A549 (cell line): ENCODE measurements at places on chromosomes 1 and 21. TPM values are rescaled to one million over a fixed set of nuclear protein-coding genes. Genes with fewer than 3 reads are reported as not detected.

GSTM5 gene
- polyA plus RNA-seq: not detected in 3 replicates

RTCA gene
- 23.8 to 25.0 TPM (median 24.4 TPM) in 3 replicates for polyA plus RNA-seq

DNA sequence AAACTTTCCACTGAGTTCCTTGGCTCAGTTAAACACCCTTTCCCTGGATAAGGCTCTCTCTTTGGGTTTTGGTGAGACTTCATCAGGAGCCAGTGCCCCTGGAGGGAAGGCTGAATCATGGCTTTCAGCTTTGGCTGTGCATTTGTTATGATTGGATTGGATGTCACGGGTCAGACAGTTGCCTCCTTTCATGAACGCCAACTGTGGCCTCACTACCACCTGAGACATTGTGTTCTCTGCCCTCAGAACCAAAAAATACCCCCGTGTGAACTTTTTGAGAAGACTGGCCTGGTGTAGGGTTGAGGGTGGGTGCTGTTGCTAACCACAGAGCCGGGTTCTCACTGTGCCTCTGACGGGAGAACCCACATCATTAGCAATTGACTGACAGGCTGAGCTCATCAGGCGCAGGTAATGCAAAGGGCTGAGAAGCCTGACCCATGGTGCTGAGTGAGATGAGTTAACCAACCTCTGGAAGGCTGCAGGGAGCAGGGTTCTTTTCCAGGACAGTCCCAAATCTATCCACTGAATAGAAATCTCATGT is 65.6 kb downstream of the HHAT start:
- DNase-seq: no peak

- DNase-seq: peak; percentile 49
Measured at GRCh38 chr1:204198348-204199340, 2.4 kb upstream of the KISS1 start.

- DNase-seq: no peak
Measured at GRCh38 chr1:8358897-8359616, 41.1 kb downstream of the SLC45A1 start.

DNA sequence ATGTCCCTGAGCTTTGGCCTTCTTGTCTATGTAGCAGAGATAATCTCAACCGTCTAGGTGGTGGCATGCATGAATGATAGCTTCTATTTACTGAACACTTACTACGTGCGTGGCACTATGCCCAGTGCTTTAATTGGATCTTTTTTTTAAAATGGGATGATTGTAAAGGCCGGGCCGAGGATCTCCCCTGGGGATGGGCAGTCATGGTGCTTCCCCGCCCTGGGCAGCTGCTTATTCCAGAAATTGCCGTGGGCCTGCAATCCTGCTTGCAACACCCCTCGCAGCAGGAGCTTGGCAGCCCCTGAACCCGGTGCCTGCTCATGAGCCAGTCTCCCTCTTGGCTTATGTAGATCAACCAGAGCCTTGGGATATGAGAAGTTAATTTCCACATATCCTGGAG is 360.7 kb downstream of the CAMTA1 start:
- no peak for DNase-seq

DNA sequence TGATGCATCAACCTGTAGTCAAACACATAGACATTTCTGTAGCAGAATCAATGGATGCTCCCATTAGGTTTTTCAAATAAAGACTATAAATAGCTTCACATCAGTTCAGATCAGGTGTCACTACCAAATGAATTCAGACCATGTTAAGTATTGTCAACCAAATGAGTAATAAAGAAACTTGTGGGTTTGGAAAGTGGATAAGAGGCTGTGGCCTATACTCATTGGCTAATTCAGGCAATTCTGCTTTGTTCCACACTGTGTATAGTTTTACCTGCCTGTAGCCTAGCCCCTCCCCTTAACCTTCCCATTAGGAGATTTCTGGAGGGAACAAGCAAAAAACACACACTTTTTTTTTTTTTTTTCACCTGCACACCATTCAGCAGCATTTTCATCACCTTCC is 321.2 kb downstream of the HLX start:
- DNase-seq: no peak

SPATA45 gene
- not detected in 3 replicates for polyA plus RNA-seq

DNA sequence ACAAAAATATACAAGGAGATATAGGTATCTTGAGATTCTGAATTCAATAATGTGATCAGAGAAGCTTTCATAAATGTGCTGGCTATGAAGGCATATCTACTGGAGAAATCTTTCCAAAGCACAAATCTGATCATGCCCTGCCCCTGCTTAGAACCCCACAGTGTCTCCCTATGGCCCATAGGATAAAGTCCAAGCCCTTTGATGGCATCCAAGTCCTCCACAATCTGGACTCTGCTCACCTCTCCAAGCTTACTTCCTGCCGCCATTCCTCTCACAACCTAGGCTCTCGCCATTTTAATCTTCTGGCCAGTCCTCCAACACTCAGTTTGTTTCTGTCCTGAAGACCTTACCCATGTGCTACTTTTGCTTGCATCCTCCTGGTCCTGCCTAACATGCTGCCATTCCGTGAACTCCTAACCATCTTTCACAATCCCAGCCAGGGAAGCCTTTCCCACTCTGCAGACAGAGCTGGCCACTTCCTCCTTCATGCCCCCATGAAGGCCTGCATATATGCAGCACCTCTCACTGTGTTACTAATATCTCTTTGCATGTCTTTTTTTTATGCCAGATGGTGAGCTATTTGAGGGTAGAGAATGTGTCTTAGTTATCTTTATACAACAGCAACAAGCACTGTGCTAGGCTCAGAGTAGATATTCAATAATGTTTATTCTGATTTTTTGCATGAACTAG is 5.6 kb upstream of the ATP1A1 start:
- no peak for DNase-seq

GRCh38 chr1:12376236-12377045 is 146.6 kb downstream of the VPS13D start:
- DNase-seq: no peak

BSND gene
- not detected in 3 replicates for polyA plus RNA-seq

GRCh38 chr1:86119214-86119764 is 37.3 kb downstream of the COL24A1 start:
- DNase-seq: no peak

TMED5 gene
- polyA plus RNA-seq: 38.1 to 44.5 TPM (median 40.4 TPM) in 3 replicates

DNA sequence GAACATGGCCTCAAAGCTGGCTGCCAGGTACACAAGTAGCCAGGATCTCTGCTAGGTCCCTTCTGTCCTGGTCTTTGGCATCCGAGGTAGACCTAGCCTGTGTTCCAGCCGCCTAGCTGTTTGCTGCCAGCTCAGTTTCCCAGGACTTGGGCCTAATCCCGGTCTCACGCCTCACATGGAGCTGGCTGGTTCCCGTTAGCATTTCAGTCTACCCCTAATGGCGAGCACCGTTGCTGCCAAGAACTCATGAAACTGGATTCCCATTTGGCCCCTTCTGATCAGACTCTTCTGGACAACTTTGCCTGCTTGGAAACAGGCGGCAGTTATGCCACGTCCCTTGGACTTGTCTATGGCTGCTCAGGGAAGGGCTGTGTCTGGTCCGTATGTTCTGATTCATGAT is 26.2 kb upstream of the HHAT start:
- DNase-seq: no peak

DNA sequence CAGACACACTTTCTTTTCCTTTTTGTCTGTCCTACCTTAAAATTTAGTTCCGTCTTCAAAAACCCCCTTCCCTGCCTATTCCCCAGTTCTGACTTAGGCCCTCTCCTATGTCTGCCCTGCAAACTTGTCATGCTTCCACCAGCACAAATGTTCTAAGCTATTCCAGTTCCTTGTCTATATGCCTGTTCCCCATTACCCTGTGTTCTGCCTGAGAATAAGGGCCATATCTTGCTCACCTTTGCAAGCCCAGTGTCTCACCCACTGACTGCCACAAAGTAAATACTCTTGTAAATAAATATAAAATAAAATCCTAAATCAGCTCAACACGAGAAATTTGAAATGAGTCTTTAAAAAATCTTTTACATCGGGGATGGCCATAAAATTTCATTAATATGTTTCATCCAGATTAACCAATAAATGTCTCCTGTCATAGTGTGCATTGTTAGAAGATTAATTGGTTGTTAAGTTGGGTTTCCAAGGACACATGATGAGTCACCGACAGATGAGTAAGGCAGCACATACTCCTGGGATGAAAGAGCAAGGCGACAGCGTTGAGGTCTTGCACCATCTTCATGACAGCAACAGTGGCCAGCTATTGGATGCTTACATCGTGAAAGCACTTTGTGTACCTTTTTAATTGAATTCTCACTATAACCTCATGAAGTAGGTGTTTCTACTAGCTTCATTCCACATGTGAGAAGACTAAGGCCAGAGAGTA is 92.6 kb upstream of the NGF start:
- peak; percentile 83 for DNase-seq

GRCh38 chr1:165375623-165376022 is 19.1 kb upstream of the LMX1A start:
- DNase-seq: no peak

RRP15 gene
- 15.6 to 20.6 TPM (median 16.1 TPM) in 3 replicates for polyA plus RNA-seq

DNA sequence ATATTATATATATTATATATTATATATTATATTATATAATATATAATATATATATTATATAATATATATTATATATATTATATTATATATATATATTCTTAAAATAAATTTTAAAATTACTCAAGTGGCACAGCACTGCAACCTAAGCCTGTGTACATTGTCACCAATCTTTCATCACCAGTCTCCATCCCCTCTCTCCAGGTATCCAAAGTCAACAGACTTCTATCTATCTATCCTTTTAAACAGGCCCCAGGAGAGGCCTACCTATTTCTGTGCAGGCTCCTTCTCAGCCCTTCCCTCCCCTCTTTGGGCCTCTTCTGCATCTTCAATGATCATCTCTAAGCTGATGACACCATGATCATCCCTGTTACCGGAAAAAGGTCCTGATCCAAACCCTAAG is 111.7 kb downstream of the RHOU start:
- no peak for DNase-seq

DNA sequence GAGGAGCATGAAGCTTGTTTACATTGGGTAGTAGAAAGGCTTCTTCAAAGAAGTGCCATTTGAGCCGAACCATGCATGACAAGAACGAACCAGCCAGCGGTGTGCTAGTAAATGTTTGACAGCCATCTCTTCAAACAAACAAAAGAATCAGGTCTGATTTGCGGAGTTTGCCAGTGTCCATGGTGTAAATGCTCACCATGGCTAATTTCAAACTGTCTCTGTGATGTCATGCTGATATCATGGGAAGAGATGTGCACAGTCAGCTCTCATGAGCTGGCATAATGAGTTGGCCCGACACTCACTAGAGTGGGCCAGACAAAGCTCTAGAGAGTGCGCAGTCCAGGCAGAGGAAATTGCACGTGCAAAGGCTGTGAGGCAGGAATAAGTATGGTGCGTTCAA is 101.1 kb downstream of the KAZN start:
- DNase-seq: no peak

RUNX3 gene
- 3.2 to 4.0 TPM (median 3.7 TPM) in 3 replicates for polyA plus RNA-seq

- no peak for DNase-seq
Measured at GRCh38 chr1:26158271-26158907, 490 bp upstream of the FAM110D start.

DNA sequence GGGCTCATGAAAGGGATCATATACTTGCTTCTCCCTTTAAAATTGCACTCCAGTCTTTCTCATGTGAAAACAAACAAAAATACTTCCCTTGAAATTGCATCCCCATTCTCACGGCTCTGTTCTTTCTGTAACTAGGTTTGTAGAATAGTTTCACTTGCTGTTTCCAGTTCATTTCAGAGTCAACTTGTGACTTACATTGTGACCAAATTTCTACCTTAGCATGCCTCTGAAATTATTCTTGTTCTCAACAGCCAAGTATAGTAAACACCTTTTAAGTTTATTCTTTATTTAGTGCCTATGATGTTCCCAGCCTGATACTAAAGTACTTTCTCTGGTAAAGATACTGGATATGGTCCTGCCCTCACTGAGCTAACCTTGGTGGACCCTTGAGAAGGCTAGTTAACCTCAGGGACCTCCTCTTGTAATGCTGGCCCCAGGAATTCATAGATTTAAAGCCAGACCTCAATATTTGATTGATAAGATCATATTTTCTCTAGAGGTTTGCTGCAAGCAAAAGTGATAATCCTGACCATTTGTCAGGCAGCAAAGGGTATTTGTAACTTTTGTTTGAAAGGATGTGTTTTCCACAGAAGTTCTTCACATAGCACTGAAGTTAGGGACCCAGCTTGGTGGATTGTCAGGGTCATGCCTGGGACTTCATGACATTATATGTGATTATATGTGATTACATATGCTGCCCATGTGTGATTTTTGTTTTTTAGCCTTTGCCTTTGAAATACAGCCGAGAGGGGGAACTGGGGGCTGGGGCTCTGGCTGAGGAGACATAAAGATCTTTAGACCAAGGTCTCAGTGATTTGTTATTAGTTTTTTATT is 29.6 kb downstream of the VANGL2 start:
- no peak for DNase-seq

DNA sequence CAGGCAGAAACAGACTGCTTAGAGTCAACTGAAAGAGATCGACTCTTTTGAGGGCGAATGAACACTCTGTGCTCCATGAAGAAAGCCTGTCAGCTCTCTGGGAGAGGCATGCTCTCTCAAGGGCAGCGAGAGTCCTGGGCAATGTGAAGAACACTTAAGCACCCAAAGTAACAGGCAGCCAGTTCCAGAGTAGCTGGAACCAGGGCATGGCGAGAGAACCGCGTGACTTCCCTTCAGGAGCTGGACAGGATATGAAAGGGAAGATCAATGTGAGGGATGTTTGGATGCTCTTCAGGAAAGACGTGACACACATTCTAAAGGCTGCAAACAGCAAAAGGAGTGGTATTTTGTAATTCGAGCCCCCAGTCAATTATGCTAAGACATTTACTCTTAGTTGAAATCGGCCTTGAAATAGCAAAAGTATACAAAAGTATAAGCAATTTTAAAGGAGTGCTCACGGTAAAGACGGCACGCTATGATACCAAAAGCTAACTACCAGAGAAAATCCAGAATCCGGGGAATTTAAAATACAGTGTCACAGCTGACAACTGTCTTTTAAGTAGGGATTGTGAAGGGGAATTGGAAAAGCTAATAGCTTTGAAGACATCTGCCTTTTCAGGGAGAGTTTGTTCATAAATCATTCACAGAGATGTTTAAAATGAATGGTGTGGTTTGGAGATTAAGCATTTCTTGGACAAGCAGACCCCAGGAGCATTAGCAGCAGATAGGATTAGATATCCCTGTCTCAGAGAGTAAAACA is 20.8 kb downstream of the ADAMTS5 start:
- no peak for DNase-seq

CLCA4 gene
- not detected in 3 replicates for polyA plus RNA-seq
